Kidney epithelial cell (primary cell): ENCODE measurements at places on chromosomes 1 and 21.

- no peak for DNase-seq
Measured at GRCh38 chr1:75085931-75086330, 48.3 kb upstream of the LHX8 start.

DNA sequence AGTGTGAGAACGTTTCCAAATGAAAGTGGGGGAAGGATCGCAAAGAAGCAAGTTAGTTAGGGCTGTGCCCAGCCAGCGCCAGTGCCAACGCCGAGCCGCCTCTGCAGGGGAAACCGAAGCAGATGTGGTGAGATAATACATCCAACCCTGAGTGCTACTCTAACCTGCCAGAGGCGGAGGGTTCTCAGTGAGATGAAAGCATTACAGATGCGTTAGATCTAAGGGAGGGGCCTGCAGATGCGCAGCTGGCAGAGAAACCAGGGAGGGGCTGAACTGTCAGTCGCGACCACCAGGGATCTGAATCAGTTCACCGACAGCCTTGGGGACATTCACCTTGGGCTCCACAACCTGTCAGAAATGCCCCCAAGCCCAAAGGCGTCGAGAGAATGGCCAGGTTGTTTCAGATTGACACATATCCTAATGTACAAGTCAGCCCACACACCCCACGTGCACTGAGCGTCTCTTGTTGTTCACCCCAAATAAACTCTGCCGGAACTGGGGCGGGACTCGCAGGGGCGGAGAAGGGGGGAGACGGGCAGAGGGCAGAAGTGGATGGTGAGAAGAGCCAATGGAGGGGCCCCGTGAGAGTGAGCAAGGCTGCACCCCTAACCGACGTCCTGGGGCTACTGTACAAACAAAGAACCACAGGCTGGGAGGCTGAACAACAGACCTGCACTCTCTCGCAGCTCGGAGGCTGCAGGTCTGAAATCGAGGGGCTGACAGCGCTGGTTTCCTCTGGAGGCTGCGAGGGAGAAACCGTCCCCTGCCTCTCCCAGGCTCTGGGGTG lies 8.7 kb upstream of the UMODL1 start:
- no peak for DNase-seq

- no peak for DNase-seq
Measured at GRCh38 chr21:25341981-25342380, 265.3 kb downstream of the MRPL39 start.

DNA sequence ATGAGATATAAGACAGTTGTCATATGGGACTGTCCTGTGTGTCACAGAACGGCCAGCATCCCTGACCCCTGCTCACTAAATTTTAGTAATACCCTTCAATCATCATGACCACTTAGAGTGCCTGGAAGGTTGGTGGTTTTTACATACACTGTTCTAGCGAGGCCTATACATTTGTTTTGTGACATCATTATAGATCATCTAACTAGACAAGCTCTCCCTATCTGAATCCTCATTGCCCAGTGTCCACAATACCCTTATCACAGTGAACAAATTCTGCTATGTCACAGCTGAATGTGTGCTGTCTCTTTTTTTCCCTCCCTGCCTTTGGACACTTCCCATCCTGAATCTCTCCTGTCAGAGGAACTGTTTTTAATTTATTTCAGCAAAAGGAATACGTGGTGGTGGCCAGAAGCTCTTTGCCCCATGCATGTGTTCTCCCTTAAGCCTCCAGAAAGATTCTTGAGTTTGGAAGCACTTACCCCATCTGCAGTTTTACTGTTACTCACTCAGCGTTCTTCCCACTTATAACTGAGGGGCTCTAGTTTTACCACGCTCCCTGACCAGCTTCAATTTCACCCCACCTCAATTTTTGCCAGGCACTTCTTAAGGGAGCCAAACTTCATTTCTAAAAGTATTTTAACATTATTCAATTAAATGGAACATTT lies 70.3 kb downstream of the OLFML2B start:
- no peak for DNase-seq

DNA sequence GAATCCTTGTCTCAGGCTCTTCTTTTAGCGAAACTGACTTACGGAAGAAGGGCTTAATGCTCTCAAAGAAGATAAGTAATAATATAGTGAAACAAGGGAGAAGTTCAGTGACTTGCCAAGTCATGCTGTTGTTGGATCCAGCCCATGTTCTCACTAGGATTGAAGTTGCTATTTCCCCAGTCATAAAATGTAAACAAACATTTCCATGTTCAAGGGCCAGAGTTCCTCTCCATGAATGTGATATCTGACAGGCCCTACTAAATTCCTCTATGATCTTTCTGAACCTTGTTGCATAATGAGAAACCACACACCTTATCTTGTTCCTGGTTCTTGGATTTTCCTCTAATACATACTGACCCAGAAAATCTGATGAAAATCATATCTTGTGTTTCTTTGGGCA lies 876.5 kb upstream of the B3GALT2 start:
- no peak for DNase-seq

DNA sequence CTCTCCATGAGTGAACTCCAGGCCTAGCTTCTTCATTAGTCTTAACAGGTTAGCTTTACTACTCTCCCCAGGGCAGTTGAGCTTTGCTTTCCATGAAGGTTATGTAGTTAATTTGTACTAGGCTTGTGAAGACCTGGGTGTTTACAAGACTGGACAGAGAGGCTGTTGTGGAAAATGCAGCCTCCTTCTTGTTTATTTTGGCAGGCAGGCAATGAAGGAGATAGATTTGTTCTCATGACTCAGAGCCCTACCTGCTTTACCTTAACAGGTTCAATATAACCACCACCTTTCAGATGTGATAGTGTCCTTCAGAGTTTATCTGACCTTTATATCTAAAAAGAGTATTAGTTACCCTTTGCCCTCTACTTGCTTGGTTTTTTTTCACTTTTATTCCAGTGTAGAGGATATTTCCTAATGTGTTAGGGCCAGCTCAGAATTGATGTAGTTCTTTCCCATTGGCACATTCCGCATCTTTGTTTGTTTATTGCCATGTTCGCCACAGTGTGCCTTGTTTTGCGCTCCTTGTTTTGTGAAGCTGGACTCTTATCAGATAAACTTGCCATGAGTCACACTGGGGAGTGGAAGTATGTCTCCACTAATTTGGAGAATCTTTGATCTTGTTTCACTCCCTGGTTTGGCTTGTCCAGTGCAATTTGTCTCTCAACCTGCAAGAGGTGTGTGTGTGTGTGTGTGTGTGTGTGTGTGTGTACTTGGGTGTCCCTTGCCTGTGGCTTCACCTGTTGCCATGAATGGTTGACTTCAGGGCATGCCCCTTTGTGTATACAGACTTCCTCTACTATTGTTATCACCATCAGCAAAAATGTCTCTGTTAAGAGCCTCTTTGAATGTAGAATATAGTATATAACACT lies 87.4 kb upstream of the MACF1 start:
- DNase-seq = no peak

- no peak for DNase-seq
Measured at GRCh38 chr1:169487133-169487532, 1.4 kb upstream of the SLC19A2 start.

DNA sequence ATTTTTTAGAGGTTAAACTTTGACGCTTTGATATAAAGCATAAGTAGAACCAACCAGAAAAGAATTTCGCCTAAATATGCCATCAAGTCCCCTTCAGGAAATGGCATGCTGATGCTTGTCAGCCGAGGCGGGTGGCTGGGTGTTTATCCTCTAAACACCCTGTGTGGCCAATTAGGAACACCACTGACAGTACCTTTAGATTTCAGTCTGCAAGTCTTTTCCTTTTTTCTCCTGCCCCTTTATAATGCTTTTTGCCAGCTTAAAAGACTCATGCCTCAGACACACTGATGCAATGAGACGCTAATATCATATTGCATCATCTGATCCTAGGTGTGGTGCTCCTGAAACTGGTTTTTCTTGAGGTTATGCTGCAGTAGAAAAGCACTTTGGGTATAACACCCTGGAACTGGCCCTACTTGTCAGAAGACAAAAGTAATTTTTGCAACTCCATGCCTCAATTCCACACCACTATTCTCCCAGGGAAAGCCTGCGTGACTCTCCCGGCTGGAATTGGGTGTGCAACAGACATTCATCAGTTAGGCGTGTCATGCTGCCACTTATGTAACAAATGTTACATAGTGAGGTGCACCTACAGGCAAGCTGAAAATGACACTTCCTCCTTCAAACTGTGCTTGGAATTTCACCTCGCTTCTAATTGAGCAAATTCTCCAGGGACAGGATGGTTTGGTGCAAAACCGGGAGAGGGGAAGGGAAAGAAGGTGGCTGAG lies 2.0 kb upstream of the RCC2 start:
- DNase-seq = no peak

- DNase-seq = no peak
Measured at GRCh38 chr1:229105822-229106525, 164.9 kb upstream of the RAB4A start.

DNA sequence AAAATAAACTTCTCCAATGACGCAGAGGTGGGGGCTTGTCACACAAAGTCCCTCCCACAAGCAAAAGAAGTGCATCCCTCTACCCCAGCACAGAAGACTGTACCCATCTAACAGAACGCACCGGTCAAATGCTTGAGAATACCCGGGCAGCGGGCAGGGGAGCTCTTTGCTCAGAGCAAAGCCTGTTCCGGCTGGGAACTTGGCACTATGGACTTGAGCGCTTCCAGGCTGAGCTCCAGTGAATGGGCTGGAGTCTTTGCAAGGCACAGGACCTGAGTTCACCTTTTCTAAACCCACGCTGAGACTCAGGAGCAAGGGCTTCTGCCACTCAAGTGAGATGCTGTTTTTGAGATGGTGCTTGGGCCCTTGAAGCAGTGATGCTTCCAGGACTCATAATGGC lies 20.3 kb downstream of the RHBG start:
- no peak for DNase-seq

DNA sequence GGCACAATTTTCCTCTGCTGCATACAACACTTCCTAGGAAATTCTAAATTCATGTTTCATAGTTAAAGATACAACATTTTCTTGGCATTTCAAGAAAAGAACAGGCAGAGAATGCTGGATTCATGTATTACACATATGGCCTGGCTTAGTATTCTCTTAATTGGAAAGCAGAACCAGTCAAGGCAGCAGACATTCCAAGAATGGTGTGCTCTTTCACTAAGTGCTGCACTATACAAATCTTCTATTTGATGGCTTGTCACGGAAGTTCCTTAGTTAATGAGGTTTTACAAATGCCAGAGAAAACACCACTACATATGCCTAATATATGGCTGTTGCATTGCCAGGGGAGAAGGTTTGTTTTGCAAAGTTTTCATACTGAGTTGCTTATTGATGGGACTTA lies 80.8 kb upstream of the DYNLT5 start:
- DNase-seq = no peak

DNA sequence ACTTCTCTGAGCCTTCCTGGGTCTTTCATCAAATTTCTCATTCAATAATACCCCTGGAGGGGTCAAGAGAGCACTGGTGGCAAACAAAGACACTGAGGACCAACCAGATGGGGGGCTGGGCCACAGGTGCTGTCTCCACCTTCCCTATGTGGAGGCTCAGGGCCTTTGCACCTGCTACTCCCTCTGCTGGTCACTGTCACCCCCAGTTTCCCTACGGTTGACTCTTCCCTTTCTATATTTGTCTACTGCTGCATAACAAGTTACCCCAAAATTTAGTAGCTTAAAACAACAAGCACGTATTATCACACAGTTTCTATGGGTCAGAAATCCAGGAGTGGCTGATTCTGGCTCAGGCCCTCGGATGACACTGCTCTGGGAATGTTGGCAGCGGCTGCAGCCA lies 138.8 kb upstream of the RUNX3 start:
- no peak for DNase-seq

GRCh38 chr21:19702726-19703125 lies 1295.5 kb upstream of the NCAM2 start:
- no peak for DNase-seq

DNA sequence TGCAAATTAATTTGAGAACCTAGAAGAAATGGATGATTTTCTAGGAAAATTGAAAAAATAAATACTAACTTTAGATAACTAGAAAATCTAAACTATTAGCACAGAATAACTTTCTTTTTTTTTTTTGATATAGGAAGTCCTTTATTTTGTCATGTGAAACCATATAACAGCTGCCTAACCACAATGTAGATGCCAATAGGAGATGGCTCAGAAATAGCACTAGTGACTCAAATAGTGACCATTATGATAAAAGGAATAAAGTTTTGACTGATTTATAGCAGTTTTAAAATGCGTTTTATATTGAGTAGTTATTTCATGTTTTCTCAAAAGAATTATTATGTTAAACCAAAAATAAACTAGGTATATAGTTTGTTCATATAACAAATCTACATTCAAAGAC lies 158.0 kb upstream of the CACYBP start:
- no peak for DNase-seq

DNA sequence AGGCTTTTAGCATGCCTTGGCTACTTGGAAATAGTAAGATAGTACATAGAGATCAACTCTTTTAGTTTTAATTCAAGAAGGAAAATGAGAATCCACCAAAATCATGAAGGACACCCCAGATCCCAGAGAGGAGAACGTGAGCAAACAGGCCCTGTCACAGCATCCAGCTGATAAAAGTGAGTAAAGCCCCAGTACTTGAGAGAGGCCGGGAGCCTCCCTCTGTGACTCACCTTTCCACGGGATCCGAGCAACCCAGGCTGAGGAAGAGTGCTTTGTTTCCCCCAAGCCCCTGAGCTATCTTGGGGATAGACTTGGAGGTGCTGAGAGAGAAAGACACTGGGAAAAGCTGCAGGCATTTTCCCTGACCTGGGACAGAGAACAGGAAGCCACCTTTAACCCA lies 238.6 kb downstream of the DUSP10 start:
- no peak for DNase-seq

DNA sequence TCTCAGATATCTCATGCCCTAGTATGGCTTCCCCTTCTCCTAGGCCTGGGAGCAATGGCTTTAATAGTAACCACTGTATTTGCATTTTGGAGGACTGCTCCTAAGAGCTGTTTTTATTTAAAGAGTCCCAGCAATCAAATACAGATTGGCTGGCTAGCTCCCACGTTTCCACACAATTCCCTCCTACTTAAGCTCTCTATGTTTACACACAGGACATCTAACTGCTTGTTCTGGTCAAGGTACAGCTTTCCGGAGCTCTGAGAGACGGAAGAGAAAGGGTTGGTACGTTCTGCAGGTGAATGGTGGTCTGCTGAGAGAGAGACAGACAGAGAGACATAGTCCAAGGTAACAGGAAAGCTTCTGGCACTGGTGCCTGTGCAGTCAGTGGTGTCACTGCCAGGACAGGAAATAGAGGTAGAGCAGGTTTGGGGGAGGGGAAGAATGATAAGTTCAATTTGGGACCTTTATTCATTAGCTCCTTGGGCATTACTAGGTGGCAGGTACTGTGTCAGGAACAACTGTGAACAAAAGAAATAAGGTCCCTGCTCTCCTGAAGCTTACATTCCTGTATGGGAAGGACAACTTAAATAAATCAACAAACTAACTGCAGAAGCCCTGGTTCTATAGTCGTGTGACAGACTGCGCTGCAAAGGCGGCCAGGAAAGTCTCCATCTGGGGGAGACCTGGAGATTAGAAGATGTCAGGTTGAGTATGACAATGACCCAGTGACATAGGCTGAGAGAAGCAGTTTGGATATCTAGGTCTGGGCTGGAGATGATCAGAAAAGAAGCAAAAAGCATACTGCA lies 1.2 kb upstream of the SLC25A33 start:
- no peak for DNase-seq
